ENCODE measurements at places on chromosomes 5 and 9.

- peaks cover 12% of the 10 kb centered on the region for H3K4me1 ChIP-seq
- H3K4me3 ChIP-seq: no peak overlapping the region
- H3K27ac ChIP-seq: no peak overlapping the region
- H3K36me3 ChIP-seq: no peaks in the 10 kb centered on the region
- DNase-seq: no peak
Observed at GRCh38 chr5:14426521-14426920, 155.1 kb upstream of the OTULINL start.

DNA sequence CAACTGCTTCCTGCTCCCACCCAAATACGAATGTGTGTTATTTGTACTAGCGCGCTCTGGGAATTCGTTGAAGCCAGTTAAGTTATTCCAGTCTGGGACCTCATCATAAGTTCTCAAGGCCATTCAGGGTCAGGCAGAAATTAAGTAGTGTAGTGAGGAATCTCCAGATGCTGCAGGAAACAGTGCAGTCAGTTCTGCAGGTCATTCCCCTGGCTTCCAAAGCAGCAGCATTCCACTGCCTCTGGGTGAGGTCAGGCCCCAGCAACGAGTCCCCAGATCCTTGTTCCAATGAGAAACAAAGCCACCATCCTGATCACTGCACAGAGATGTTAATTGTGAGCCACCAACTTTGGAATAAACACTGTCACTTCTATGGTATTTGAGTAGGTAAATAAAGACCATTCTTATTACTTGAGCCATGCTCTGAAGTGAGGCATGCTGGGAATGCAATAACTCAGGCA lies 33.1 kb downstream of the SVEP1 start:
- H3K36me3 ChIP-seq: no peaks in the 10 kb centered on the region
- DNase-seq: no peak
- H3K27ac ChIP-seq: no peak overlapping the region
- H3K4me3 ChIP-seq: no peak overlapping the region
- H3K4me1 ChIP-seq: no peaks in the 10 kb centered on the region

- H3K27ac ChIP-seq: no peak overlapping the region
- no peaks in the 10 kb centered on the region for H3K4me1 ChIP-seq
- no peak for DNase-seq
- no peaks in the 10 kb centered on the region for H3K27me3 ChIP-seq
Observed at GRCh38 chr5:125696762-125697161, 726.4 kb upstream of the GRAMD2B start.

- no peak for DNase-seq
- no peak overlapping the region for H3K4me3 ChIP-seq
- H3K27me3 ChIP-seq: no peaks in the 10 kb centered on the region
- peaks cover 2% of the 10 kb centered on the region for H3K36me3 ChIP-seq
- peaks cover 2% of the 10 kb centered on the region for H3K4me1 ChIP-seq
- H3K27ac ChIP-seq: no peak overlapping the region
Observed at GRCh38 chr5:61362796-61363368, 30.8 kb downstream of the ZSWIM6 start.

DNA sequence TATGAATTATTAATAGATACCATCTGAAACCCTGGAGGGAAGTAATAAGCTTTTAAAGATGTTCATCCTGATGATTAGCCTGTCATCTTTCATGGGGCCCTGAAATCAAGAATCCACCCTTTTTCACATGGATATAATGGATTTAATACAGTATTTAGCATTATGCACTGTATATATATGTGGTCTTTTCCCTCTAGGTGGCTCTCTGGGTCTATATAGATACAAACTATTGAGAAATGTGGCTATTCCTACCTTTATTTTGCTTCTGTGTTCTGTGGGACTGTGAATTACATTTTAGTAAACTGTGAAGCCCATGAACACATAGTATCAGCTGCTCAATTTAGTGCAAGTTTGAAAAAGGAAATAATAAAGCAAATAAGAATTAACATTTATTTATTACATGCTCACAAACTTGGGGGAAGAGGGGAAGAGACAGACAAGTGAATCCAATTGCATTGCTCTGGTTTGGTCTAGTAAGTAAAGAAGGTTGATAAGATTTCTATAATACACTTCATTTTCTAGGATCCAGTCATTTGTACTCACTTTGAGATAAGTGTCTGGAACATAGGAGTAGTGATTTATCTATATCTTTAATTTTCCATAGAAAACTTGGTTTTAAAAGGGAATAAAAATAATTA lies 112.2 kb downstream of the SCAMP1 start:
- H3K36me3 ChIP-seq: no peaks in the 10 kb centered on the region
- no peak overlapping the region for H3K4me3 ChIP-seq
- no peak overlapping the region for H3K27ac ChIP-seq
- H3K4me1 ChIP-seq: no peaks in the 10 kb centered on the region
- no peak for DNase-seq
- no peaks in the 10 kb centered on the region for H3K27me3 ChIP-seq

- no peaks in the 10 kb centered on the region for H3K27me3 ChIP-seq
- H3K4me1 ChIP-seq: no peaks in the 10 kb centered on the region
- H3K36me3 ChIP-seq: no peaks in the 10 kb centered on the region
Observed at GRCh38 chr5:171431251-171431777, 11.9 kb downstream of the FGF18 start.

Data from activated CD4-positive, alpha-beta memory T cell treated with anti-CD3 and anti-CD28 coated beads, Interleukin-2, amount 10 ng/mL, durations not matched to agents 7 days and 5 days (primary cell).